Esophagus squamous epithelium (tissue), 5 donors: ENCODE measurements at places on chromosomes 12 and 14.

GRCh38 chr12:120940006-120940405 lies 35.8 kb upstream of the SPPL3 start:
- no peaks in the 10 kb centered on the region for H3K36me3 ChIP-seq
- H3K27me3 ChIP-seq = no peaks in the 10 kb centered on the region
- DNase-seq = no peak
- H3K4me1 ChIP-seq = peaks cover 19% of the 10 kb centered on the region

- DNase-seq = no peak
- H3K27ac ChIP-seq = no peak overlapping the region
- H3K4me1 ChIP-seq = no peaks in the 10 kb centered on the region
- no peaks in the 10 kb centered on the region for H3K27me3 ChIP-seq
Observed at GRCh38 chr12:116395396-116395795, 117.9 kb upstream of the MED13L start.

DNA sequence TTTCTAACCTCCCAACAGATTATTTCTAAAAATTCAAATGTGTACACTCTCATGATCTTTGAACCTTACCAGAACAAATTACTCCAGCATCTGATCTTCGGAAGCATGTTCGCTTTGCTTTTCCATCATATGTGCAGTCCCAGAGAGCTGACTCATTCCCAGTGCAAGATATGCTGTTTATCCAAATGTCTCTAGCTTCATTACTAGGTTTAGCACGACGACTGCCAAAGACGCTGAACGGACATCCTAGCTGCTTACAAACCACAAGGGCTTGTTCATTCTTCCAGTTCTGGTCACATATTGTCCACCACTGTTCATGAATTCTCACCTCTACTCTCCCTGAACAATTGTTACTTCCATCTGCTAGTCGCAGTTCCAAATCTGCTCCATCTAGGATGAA lies 40.5 kb downstream of the CD163L1 start:
- H3K36me3 ChIP-seq = no peaks in the 10 kb centered on the region
- DNase-seq = no peak
- no peaks in the 10 kb centered on the region for H3K27me3 ChIP-seq
- H3K27ac ChIP-seq = no peak overlapping the region

GRCh38 chr12:1803736-1804135 lies 16.6 kb upstream of the LRTM2 start:
- no peaks in the 10 kb centered on the region for H3K4me1 ChIP-seq
- H3K4me3 ChIP-seq = no peak overlapping the region
- no peak overlapping the region for H3K27ac ChIP-seq
- DNase-seq = no peak
- H3K27me3 ChIP-seq = no peaks in the 10 kb centered on the region
